Left lung (tissue), 14 donors: ENCODE measurements at places on chromosomes 13 and 19. TPM values are rescaled to one million over a fixed set of nuclear protein-coding genes. Genes with fewer than 3 reads are reported as not detected.

SERPINE3 gene
- total RNA-seq: not detected

CPAMD8 gene
- 17.3 TPM for total RNA-seq

ATP4B gene
- total RNA-seq: not detected

ZNF723 gene
- not detected for total RNA-seq

IL4I1 gene
- total RNA-seq: 2.4 TPM

GPI gene
- total RNA-seq: 248 TPM

SIGLECL1 gene
- not detected for total RNA-seq

ZNF468 gene
- total RNA-seq: 17.4 TPM

CYP2F1 gene
- total RNA-seq: not detected

KIR2DL4 gene
- total RNA-seq: 0.76 TPM

NCR1 gene
- 2.6 TPM for total RNA-seq

GRCh38 chr19:50932690-50933083, 20.2 kb downstream of the KLK5 start:
- DNase-seq: no peak

DNA sequence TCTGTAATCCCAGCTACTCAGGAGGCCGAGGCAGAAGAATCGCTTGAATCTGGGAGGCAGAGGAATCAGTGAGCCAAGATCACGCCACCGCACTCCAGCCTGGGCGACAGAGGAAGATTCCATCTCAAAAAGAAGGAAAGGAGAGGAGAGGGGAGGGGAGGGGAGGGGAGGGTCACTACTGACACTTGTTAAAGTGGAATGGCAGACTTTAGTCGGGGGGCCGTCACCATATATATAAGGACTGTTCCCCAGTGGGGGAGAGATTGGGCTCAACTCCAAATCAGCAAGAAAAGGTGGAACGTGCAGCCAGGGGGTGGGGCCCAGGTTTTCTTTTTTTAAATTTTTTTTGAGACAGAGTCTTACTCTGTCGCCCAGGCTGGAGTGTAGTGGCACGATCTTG, 26.2 kb downstream of the TPT1 start:
- no peak for DNase-seq

GRCh38 chr19:46449228-46449627, 20.5 kb upstream of the PNMA8C start:
- no peak for DNase-seq

DNA sequence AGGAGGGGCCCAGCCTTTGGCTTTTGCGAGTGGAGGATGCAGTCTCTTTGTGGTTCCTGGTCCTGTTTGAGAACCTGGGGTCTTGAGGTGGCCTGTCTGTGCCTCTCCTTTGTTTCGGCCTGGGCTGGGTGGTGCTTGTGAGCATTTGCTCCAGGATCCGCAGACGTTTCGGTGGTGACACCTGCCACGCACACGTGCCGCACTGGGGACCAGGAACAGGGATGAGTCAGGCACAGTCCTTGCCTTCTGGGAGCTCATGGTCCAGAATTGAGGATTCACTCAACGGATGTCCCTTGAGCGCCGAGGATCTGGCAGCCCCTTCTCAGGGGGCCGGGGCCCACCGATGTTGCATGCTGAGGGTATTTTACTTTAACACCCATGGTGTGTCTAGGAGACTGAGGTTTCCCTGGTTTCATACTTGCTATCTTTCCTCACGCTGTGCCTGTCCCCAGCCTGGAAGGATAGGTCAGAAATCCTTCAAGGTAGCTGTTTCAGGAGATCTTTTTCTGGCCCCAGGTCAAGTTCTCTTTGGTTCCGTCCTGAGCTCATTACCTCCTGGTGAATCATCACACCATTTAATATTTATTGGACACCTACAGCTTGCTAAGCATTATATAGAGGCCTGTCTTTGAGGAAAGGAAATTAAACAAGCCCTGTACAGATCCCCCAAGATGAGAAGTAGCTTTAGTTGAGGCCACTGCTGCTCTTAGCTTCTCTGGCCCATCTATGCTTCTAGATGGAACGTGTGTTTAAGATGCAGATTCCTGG, 5.1 kb downstream of the HDGFL2 start:
- no peak for DNase-seq

DNA sequence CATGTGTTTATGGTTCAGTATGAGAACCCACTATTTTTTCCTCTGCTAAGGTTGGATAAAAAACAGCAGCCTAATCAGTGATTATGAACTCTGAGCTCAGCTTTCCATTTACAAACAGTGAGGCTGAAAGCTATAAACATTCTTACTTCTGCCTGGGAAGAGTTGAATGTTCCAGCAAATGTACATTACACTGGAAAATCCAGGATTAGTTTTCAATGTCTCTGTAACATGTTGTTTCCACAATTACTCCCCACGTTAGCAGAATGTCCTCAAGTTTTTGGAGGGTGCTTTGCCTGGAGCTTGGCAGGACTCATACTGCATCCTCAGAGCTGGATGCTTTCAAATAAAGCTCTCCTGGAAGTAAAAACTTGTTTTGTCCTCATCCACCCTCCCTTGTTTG, 150.4 kb downstream of the POSTN start:
- DNase-seq: no peak

DNA sequence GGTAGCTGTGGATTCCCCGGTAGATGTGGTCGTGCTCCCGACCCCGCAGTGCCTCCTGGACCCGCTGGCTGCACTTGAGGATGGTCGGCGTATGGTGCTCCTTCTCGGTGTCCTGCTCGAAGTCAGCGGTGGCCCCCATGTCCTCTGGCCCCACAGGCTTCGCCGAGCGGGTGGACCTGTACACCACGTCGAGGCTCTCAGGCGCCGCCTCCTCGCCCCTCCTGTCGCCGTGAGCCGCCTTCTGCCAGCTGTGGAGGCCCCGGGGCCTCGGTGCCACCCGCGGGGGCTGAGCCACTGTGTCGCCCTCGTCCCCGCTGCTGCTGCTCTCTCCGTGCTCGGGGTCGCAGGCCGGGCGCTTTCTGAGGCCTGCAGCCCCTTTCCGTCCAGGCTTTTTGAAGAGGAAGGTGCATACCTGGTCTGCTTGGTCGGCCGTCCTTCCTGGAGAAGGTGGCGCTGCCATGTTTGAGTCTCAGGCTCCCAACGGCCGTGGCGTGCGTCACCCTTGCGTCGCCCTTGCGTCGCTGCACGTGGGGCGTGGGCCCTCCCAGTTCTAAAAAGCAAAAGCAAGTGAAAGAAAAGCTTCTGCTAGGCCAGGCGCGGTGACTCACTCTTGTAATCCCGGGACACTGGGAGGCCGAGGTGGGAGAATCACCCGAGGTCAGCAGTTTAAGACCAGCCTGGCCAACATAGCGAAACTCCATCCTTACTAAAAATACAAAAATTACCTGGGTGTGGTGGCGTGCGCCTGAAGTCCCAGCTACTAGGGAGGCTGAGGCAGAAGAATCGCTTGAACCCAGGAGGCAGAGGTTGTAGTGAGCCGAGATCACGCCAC, at the start of gene RNF113B:
Gene RNF113B, minus strand, starts transcription at position 493 of the 832 bp plus-strand sequence. Its CDS starts 33 bp downstream, at position 460.
- peak; percentile 73 for DNase-seq

DNA sequence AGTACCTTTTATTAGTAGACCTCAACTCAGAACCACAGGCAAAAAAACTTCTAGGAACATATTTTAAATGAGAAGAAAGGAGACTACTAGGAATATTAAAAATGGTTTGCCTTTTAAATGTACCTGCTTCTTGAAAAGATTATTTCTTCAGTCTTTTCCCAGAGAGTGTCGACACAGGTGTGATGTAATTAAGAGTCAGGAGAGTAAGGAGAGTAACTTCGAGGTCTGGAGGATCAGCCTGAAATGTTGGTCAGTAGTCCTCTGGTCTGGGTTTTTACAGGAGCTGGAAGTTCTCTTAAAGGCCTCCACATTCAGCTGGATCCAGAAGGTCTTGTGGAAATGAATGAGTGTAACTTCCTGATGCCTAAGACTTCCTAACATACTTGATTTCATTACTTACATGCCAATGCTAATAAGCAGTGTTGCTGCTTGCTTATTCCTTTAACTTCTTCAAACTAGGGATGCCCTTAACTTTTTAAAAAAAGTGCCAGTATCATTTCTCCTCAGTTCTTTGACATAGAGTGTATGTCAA, at the start of gene KCTD4:
Gene KCTD4, minus strand, starts transcription at position 345 of the 532 bp plus-strand sequence. CDS start 6,478 bp downstream, outside the sequence.
- no peak for DNase-seq

- no peak for DNase-seq
Observed at GRCh38 chr13:95100525-95101433, 200.5 kb downstream of the ABCC4 start.

DNA sequence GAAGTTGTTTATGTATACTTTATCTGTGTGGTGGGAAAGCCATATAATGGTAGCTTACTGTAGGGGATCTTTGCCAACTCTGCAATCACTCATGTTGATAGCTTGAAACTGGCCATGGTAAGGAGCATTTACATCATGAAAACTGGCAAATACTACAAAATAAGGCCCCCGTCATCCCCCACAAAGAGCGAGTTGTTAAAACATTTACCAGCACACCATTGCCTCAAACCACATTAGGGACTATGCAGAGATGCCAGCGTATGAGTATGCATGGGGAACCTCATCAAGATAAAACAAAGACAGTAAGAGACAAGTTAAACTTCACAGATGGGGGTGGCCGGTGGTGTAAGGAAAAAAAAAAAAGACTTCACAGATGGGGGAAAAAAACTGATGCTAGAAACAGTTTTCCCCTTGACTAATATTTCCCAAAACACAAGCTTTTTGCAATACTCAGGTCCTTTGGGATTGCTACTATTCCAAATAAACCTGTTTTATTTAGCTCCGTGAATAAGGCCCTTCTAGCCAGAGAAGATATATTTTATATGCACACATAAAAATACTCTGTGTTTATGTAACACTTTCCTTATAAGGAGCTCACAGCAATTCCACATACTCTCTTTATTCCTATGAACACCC, 70.6 kb upstream of the SERP2 start:
- peak; percentile 16 for DNase-seq

GRCh38 chr19:46490774-46491173, 4.9 kb downstream of the PNMA8B start:
- no peak for DNase-seq

GRCh38 chr19:3738477-3739220, 22.8 kb downstream of the APBA3 start:
- no peak for DNase-seq

- DNase-seq: no peak
Observed at GRCh38 chr19:33697766-33698165, 76.0 kb downstream of the CHST8 start.

GRCh38 chr13:99955747-99956472, 15.7 kb downstream of the ZIC5 start:
- DNase-seq: peak; percentile 61

GRCh38 chr19:12794971-12795381, 3.7 kb downstream of the JUNB start:
- DNase-seq: no peak

DNA sequence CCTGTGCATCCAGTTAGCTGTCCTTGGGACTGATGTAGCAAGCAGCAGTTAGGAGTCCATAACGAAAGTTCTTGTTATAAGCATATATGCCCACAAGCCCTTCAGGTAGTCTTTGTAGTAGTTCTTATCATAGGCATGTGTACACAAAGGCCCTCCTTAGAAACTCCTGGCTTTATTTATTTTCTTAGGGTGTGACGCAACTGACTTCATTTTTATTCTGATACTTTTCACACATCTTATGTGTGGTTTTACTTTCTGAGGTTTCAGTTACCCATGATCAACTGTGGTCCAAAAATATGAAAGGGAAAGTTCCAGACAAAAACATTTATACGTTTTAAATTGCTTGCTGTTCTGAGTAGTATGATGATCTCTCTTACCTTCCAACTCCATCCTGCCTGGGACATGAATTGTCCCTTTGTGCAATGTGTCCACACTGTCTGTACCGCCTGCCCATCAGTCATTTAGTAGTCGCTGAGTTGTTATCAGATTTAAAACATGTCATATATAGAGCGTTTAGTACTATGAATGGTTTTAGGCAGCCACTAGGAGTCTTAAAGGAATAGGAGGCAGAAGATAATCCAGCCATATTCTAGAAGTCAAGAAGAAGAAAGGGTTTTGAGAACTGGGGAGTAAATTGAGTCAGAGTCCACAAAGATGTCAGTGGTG, 19.4 kb downstream of the GPC5 start:
- DNase-seq: no peak

GRCh38 chr19:8643860-8644653, 13.6 kb downstream of the NFILZ start:
- no peak for DNase-seq

DNA sequence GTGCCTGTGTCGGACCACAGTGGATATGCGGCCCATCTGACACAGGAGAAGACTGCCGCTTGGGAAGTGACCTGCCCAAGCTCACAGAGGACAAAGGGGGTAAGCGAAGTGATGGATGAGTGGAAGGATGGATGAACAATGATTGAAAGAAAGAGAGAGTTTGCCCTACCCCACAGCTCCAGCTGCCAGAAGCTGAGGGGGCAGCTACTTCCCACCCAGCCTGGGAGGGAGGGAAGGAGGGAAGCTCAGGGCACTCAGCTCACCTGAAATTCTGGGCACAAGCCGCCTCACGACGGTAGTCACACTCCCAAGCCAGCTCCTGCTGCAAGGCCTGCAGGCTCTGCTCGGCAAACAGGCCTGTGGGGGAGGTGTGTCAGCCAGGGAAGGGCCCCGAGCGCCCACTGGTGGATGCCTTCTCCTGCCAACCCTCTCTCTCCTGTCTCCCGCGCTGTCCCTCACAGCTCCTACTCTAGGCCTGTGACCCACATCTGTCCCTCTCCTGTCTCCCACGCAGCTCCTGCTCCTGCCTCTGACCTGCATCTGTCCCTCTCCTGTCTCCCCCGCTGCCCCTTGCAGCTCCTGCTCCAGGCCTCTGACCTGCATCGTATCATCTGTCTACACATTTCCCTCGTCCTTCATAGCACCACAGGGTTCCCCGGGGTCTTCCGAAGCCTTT, 12.0 kb upstream of the NUMBL start:
- DNase-seq: peak; percentile 73

DNA sequence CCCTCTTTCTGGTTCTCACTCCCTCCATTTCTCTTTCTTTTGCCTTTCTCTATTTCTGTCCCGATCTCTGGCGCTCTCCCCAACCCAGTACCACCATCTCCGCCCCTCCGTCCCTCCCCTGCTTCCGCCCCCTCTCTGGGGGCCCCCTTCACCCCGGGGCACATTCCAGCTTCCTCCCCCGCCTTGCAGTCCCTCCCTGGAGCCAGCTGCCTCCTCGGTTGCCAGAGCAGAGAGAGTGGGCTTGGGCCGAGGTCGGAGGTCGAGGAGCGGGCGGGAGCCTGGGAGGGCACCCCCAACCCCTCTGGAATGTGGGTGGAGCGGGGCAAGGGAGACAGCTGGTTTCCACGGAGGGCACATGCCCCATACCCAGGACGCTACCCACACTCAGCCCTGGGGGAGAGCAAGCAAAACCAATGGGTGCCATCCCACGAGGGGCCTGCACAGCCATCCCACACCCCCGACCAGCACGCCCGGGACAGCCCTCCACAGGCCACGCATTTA, 6.5 kb upstream of the CIRBP start:
- no peak for DNase-seq
